ENCODE measurements at places on chromosomes 7 and 10.

DNA sequence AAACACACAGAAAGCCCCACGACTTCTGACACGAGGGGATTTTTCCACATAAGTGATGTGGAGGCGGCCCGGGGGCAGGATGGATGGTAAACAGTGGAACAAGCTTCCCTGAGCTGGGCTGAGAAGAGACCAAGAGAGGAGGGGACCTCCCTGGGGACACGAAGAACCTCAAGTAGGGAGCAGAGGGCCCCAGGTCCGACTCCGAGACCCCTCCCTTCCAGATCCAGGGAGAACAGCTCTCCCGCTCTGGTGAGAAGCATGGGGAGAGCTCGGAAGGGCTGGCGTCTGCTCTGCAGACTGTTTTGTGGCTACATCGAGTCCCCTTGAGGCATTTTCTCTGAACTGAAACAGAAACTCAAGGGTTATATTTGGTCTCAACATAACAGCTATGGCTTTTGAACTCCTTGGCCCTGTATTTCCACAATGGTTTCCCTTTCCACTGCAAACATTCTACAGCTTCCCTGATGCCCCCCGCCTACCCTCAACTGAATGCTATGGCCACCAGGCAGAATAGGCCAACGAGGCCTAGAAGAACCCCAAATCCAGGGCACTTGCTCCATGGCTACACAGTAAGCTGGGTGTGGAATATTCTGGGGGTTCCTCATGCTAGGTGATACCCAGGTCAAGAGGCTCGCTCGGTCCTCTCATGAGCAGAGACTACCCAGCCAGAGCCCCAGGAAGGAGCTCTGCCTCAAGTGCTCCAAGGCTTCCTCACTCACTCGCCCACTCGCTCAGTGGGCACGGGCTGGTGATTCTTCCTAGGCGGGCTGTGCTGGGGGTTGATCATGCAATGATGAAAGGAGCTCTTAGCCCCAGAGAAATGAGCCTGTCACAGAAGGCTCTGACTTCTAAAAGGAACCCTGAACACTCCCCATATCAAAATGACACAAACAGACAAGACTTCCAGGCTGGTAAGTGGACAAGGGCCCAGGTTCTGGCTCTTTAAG lies 47.5 kb downstream of the FAM53B start:
- no peak for DNase-seq

GRCh38 chr10:76234499-76235226 lies 803.2 kb downstream of the LRMDA start:
- DNase-seq: no peak

DNA sequence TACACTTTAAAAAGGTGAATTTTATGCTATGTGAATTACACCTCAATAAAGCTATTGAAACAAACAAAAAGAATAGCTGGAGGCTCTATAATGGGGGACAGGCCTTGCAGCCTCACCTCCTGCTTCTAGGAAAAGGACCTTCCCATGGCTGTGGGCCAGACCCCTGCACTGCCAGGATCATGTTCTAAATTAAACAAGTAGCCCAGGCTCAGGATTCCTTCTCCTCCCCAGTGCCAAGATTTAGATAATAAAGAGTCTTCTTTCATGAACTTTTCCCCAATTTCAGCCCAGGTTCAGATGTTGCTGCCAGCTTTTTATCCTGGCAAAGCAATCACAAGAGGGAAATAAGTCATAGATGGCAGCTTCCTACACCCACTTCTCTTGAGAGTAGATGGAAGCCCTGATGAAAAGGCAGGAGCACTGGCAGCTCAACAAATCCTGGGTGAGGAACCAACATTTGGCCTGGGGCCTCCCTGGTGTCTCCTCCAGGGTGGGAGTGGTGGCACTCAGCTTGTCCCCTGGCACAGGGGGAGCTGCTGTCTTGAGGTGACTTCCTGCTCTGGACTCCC lies 22.2 kb upstream of the CAMK2B start:
- DNase-seq: no peak

- DNase-seq: no peak
Observed at GRCh38 chr7:129257168-129257567, 32.3 kb downstream of the AHCYL2 start.

DNA sequence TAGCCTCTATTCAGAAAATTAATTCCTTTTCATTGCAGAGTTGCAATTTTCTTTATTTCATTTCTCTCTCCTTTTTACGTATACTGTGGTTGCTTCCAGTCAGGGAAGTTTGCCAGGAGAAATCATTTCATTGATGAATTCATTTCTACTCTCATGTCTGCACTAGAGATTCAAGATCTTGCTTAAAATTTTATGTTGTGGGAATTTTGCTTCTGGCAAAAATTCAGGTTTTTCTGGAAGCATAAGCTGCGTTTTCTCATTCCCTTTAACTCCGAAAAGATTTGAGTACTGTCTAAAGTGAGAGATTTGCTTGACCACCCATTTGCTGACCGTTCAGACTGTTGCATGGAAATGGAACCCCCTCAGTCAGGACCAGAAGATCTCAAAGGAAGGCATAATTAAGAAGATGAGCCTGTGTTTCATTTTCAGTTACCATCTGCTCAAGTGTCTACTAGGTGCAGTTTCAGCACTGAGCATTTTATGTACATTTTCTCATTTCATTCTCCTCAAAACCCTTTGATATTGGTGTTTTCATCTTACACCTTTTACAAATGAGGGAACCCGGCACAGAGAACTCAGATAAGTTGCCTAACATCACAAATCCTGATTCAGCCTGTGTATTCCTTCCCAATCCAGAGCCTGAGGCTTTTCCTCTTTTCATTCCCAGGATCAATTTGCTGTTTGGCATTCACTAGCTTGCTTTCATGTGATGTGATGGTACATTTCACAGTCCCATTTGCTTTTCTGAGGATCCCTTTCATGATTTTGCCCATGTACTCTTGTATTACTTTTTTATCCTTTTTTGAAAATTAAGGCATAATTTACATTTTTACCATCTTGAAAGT lies 3.9 kb downstream of the PTPRZ1 start:
- no peak for DNase-seq

DNA sequence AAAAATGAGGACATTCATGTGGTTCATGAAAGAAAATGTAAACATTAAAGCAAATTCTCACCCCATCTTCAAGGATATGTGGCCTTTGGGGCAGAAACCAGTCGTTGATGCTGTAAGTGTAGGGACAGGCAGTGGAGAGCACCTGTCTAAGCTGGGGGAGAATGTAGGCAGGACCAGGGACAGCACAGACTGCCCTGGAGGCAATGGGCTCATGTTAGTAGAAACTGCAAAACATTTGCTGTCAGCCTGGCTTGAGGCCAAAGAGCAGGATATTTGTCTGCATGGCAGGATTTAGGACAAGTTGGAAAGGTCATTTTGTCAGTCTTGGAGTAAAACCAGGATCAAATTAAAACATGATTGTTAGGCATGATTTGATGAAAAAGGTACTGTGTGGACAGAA lies 211.6 kb upstream of the AGK start:
- DNase-seq: no peak

DNA sequence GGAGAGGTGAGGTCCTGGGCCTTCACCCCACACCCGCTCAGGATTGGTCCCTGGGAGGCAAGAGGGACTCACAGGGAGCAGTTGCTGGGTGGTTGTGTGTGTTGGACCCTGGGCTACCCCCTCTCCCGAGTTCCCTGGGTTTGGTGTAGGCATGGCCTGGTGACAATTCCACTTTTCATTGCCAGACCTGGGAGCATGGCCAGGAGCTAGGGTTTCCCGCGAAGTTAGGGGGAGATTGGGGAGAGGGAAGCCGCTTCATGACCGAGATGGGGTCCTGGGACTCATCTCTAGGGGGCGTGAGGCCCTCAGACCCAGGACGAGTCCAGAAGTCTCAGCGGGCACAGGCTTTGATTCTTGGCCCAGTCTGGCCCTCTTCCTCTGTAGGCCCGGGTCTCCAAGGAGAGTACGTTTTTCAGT lies 606 bp downstream of the PALD1 start:
- no peak for DNase-seq

- no peak for DNase-seq
Observed at GRCh38 chr7:135769005-135769802, 20.6 kb upstream of the FAM180A start.

DNA sequence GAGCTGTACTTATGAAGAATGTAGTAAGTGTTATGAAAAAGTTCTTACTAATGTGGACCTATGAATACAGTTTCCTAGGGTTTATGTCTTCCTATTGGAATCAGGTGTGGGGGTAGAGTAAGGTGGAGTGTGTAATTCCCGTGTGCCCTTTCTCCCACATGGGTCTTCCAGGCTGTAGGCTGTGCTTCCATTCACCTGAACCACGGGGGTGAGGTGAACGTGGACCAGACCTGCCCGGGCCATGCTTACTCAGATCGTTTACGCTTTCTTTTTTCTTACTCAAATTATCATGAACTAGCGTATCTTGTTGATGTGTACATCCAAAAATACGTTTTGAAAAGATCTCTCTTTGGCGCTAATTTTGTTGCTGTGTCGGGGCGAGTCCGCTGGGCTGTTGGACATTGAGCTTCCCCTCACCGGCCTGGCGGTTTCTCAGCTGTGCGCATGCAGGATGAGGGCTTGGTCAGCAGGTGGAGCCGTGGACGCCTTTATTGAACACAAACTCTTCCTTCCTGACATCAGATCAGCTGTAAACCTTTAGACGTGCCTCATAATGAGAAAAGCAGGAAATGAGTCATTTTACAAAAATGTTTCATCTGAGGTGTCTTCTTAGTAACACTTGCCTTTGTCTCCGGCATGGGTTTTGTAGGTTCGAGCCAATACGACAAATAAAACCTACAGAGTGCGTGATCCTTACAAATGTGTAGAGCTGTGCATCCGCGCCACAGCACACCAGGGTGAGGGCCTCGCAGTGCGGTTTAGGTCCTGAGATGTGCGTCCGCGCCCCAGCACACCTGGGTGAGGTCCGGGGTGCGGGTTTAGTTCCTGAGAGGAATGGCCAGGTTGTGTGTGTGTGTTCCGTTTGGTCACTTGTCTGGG lies 53.8 kb downstream of the WDR37 start:
- peak; percentile 37 for DNase-seq

DNA sequence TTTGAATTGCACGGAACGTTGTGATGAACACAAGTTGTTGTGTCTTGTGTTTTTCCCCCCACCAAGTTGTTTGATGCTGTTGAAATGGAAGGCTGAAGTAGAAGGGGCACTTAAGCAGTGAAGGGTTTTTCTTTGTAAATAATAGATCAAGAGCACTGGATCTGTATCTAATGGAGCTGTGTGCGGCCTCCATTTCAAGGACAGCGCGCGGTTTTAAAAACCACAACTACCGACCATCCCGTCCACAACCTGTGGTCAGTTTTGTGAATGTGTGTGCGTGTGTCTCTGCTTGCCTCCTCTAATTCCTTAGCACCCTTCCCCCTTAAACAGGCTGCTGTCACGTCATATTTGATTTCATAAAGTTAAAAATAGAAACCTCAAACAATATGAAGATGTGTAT lies 165.5 kb downstream of the TCF7L2 start:
- DNase-seq: no peak

GRCh38 chr10:59131666-59132065 lies 44.8 kb upstream of the PHYHIPL start:
- DNase-seq: no peak

GRCh38 chr10:29227201-29227600 lies 61.7 kb upstream of the LYZL1 start:
- no peak for DNase-seq

Measured in activated CD8-positive, alpha-beta memory T cell treated with anti-CD3 and anti-CD28 coated beads for 48 hours (primary cell).